ENCODE measurements at places on chromosomes 7 and 10.

- DNase-seq, result no peak
Observed at GRCh38 chr10:44951576-44952226, 7.9 kb upstream of the RASSF4 start.

DNA sequence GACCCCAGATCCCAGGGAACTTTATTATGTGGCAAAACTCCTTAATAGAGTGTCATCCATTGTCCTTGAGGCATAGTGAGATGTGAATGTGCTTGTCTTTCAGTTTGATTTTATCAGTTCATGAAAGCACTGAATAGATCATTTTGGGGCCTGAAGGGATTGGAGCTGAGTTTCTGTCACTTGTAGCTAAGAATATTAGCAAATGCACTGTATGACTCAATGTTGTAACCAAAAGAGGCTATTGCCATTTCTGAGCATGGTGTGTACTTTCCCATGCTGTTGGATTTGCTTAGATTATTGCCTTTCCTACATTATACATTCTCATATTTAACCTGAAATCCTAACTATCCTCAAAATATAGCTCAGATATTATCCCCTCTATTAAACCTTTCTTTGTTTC lies 130.4 kb downstream of the PRKG1 start:
- no peak for DNase-seq

DNA sequence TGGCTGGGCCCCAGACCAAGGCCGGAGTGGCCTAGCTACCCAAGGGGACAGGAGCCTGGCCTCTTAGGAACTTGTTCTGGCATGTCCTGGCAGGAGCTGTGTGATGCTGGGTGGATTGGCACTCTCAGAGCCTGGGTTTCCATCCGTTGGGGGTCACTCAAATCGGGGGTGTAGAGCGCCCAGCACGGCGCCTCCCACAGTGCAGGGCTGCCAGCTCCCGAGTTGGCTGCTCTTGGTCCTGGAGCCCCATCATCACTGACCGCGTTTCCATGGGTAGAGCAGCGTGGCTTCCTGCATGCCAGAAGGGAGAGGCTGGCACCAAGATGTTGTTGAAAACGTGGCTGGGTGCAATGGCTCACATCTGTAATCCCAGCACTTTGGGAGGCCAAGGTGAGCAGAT lies 70.3 kb downstream of the UNCX start:
- no peak for DNase-seq

DNA sequence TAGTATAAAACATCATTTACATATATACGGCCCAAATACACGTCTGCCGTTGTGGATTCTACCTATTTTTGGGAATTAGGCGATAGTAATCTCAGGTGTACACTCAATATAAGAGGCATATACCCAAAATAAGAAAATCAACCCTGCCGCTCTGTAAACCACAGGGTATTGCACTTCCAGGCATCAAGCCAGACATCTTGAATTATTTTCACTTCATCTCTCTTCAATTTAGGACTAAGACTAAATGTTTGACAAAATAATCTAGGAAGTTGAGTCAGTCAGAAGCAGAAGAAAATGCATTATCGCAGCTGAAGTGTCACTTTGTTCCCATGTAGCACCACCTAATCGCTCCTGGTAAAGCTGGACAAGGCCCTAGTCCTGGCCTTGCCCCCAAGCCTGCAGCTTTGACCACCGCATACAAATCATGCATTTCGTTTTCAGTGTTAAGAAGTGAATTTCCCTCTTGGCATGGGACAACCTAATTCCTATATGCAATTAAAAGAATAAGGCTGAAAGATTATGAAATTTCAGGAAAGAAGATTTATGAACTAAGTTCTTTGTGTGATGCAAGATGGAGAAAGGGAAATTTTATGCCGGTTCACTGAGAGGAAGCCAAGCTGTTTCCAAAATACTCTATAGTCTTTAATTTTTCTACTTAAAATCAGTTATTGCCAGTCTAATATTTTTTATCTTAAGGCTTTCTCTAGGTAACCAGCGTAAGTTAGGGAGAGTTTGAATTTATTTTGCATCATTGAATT lies 26.0 kb downstream of the CABCOCO1 start:
- DNase-seq, result no peak

DNA sequence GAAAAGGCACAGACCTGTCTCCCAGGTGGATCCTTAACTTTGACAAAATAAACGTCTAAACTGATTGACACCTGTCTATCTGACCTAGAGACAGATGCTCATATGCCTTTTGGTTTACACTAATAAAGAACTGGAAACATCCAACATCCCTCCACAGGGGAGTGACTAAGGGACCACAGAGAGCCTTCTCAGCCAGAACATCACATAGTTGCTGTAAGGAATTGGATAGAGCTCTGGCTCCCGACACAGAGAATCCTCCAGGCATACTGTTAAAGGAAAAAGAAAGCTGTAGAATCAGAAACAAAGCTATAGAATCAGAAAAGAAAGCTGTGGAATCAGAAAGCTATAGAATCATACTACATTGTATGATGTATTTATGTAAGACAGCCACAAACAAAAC lies 258.8 kb downstream of the STK31 start:
- DNase-seq, result no peak

DNA sequence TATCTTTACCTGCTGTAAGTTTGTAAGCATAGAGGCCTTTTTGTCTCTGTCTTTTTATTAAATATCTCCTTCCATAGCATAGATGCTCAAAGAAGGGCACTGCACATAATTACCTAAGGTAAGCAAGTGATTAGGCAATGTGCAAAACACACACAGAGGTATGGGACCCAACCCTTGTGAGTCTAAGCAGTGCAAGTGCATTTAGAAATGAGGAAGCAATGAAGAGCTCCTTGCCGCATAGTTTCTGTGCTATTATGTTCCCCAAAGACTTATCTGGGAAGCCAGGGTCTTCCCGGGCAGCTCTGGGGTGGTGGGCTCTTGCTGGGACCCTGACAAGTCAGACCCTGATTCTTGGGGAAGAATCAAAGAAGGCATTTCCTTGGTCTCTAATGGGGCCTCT lies 13.5 kb upstream of the MGAM2 start:
- no peak for DNase-seq

DNA sequence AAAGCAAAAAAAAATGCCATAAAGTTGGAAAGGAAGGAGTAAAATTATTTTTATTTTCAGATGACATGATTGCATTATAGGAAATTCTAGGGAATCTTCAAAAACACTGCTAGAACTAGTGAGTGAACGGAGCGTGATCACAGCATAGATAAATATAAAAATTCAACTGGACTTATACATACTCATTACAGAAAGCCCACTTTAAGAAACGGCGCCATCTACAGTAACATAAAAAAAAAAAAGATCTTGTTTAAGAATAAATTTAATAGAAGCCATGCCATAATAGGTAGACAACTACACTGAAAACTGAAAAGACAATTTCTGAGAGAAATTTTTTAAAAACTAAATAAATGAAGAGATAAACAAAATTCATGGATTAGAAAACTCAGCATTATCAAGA lies 623.1 kb upstream of the MGMT start:
- no peak for DNase-seq

- DNase-seq, result no peak
Observed at GRCh38 chr7:97847791-97848190, 24.4 kb downstream of the ASNS start.

DNA sequence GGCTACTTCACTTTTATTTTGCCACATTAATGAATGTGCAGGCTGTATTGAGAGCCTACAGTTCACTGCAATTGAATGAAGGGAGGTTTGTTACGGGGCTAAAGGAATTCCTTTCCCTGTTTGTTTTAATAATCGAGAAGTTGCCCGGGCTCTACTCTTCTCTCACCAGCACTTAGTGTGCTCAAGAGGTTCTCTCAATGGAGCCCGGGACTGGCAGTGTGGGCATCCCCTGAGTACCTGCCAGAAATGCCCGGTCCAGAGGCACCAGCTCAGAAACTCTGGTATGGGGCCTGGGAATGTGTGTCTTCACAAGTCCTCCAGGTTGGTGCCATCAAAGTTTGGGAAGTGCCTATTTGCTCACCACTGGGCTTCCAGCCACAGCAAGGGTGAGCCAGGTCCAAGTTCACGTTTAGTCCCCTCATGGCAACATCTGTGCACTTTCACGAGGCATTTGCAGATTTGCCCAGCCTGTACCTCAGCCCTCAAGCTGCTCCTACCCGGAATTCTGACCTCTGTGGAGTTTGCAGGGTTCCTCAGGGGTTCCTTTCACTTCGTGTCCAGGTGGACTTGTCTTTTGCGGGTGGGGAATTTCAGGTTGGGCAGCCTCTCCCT lies 622.4 kb downstream of the SDK1 start:
- no peak for DNase-seq

- DNase-seq, result no peak
Observed at GRCh38 chr10:105041956-105042355, 400.9 kb downstream of the SORCS3 start.

- no peak for DNase-seq
Observed at GRCh38 chr10:118518095-118518494, 77.4 kb downstream of the PRLHR start.

- DNase-seq, result no peak
Observed at GRCh38 chr10:83680470-83680891, 458.8 kb upstream of the GHITM start.

DNA sequence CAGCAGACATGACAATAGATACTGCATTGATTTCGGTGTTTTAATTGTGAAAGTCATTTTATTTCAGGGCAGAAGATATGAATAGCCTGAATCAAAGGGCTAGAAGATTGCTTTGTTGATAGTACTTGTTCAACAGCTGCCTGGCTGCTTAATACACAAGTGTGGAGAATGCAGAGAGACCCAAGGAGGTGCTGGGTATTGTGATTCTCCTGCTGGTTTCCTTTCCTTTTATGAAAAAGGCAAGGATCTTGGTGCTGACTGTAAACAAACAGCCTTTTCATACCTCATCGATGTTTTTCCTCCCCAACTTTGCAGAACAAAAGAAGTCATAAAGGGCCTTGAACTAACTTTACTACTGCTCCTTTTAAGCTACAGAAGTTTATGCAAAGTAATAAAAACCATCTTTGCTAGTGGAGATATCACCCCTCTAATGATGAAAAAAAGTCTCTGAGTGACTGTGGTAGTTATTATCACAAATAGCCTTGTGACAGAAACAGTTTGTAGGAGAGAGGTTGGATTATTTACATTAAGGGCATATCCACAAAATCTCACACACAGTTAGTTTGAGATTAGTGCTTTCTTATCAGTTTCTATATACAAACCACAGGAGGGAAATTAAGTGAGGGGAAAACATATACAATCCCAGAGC lies 800.0 kb downstream of the LRMDA start:
- no peak for DNase-seq

DNA sequence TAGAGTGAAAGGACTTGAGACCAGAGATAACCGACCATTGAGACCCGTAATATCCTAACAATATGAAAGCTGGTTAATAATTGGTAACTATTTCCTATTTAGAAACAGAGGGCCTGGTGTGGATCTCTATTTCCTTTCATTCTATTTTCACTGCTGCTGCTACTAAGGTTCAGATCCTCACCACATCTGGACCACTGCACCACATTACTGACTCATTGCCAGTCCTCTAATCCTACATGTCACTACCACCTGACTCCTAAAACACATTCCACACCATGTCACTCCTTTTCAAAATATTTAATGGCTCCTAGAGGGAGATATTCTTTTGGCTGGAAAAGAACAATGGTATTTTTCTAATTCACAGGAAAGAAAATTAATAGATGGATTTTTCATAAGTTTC lies 6.4 kb downstream of the USP54 start:
- DNase-seq, result no peak

DNA sequence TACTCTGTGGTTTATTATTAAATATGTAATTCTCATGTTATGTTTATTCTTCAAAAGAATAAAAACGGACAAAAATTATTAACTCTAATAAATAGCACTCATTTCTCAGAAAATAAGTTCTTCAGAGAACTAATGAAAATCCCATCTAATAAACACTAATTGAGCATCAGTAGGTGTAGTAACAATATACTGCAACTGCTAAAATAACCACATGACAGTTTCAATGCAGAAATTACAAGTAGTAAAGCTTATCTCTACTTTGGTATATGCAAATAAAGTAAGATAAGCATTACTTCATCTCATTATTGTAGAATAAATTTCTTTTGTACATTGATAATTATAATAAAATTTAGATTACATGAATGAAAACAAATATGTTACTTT lies 56.4 kb upstream of the DKK1 start:
- no peak for DNase-seq

GRCh38 chr7:41834805-41835694 lies 132.2 kb upstream of the INHBA start:
- DNase-seq, result no peak

GRCh38 chr10:112938808-112939482 lies 11.1 kb upstream of the TCF7L2 start:
- no peak for DNase-seq

- no peak for DNase-seq
Observed at GRCh38 chr7:30738026-30738915, 13.7 kb upstream of the INMT start.

GRCh38 chr10:119320981-119321380 lies 113.6 kb downstream of the GRK5 start:
- DNase-seq, result no peak

Data from stimulated activated CD4-positive, alpha-beta T cell treated with anti-CD3 and anti-CD28 coated beads, Interleukin-15, amount 100 ng/mL, for 1 hour (primary cell).